ENCODE measurements at places on chromosomes 11 and 22. TPM values are rescaled to one million over a fixed set of nuclear protein-coding genes. Genes with fewer than 3 reads are reported as not detected.
A peak's percentile ranks its signal among the peaks of the same experiment; 100 is the strongest.

The BDNF gene
- 3.5 TPM for total RNA-seq

The RFPL1 gene
- not detected for total RNA-seq

GRCh38 chr11:35917676-35918075 lies 26.2 kb upstream of the LDLRAD3 start:
- no peaks in the 10 kb centered on the region for H3K36me3 ChIP-seq
- H3K27me3 ChIP-seq, result peaks cover 8% of the 10 kb centered on the region
- no peak for DNase-seq

DNA sequence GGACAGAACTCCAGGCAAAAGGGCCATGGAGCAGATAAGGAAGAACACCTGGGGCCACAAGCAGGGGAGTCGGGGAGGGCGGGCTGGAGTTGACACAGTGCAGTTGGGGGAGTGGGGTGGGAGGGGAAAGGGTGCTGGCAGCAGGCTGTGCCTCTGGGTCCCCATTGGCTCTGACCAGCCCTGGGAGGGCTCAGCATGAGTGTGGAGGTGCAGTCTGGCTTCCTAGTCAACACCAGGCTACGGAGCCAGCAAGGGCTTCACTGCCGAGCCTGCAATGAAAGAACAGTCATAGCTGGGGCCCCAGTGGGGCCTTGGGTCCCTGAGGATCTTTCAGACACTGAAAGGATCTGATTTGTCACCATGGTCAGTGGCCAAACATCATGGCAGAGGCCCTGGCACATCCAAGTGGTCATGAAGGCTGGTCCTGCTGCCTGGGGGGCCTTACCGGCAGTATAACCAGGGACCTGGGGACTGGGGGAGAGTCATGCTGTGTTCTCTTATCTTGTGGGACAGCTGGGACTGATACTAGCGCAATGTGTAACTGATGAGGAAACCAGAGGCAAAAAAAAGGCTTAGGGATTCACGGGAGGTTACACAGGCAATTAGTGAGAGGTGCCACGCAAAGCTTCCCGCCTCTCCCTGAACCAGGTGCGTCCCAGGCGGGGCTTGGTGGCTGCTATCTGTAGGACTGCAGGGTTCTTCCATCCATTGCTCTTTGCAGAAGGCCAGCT lies 11.6 kb downstream of the SLC37A2 start:
- no peak for DNase-seq
- no peak overlapping the region for H3K4me3 ChIP-seq
- H3K27ac ChIP-seq, result no peak overlapping the region
- peaks cover 27% of the 10 kb centered on the region for H3K27me3 ChIP-seq

DNA sequence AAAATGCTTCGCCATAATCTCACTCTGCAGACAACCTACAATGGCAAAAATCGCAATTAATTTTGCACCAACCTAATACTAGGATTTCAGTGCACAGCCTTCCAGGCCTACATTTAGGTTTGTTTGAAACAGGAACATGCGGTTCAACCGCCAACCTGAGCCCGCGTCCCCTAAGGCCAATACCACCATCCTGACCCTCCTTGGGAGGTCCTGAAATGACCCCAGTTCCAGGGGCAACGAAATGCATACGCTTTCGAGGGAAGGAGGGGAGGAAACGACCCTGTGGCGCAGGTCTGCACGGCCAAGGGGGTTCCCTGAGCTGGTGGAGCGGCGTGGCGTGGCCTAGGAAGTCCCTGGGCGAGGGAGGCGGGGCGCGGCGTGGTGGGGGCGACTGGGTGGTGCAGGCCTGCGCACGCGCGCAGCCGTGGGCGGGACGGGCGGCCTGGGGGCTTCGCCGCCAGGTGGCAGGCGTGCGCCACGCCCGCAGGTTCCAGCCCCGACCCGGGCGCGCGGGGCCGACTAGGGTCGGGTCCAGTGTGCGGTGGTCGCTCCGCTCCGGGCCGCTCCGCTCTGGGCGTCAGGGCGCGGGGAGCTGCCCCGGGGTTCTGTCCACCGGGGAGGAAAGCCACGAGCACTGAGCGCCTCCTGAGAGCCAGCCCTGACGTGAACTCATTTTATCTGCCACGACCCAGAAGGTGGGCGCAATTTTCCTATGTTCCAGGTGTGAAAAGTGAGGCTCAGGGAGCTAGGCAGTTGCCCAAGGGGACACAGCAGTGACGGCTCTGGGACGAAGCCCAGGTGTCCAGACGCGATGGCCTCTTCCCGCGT lies 94.1 kb downstream of the SWAP70 start:
- no peaks in the 10 kb centered on the region for H3K27me3 ChIP-seq
- H3K36me3 ChIP-seq, result no peaks in the 10 kb centered on the region
- H3K4me1 ChIP-seq, result peaks cover 13% of the 10 kb centered on the region
- peak overlapping the region; percentile 69 for H3K27ac ChIP-seq
- peak overlapping the region; percentile 76 for H3K4me3 ChIP-seq

Measured in progenitor cell of endocrine pancreas (in vitro differentiated cells).